IPS-NIHi11 (cell line): ENCODE measurements at places on chromosomes 3 and 15.

DNA sequence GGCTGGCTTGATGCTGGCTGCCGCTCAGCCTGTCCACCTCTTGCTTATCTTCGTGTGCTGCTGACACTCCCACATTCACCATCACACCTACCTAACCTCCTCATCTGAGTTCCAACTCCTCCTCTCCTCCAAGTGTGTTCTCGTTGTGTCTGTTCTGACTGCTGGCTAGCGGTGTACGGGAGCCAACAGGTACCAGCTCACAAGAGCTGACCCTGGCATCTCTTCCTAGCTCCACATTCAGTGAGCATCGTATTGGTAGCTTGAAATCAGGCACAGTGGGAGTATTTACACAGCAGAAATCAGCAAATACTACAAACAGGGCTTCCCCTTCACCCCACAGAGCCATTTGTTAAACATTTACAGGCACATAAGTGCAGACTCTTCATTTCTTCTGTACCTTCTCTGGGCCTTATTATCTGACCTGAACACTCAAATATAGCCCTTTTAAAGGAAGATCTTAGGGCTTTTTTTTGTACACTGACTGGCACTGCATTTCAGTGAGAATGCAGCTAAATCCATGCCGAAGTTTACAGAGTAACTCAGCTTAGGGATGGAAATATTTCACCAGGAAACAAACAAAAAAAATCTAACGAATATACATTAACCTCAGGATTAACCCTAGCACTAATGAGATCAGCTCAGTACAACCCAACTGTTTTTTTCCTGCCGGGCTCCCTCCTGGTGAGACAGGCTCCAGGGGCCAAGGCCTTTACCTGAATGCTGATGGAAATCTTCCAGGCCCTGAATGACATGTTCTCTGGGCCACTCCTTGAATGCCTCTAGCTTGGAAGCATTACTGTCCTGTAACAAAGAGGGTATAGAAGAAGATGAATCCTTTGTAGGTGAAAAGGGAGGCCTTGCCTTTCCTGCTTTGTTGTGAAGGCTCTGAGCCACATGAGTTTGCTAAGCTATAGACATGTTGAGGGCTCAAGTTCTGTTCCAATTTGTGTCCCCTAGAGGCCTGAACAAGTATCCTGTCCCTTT is 150.5 kb upstream of the LPP start:
- peak; percentile 28 for DNase-seq

DNA sequence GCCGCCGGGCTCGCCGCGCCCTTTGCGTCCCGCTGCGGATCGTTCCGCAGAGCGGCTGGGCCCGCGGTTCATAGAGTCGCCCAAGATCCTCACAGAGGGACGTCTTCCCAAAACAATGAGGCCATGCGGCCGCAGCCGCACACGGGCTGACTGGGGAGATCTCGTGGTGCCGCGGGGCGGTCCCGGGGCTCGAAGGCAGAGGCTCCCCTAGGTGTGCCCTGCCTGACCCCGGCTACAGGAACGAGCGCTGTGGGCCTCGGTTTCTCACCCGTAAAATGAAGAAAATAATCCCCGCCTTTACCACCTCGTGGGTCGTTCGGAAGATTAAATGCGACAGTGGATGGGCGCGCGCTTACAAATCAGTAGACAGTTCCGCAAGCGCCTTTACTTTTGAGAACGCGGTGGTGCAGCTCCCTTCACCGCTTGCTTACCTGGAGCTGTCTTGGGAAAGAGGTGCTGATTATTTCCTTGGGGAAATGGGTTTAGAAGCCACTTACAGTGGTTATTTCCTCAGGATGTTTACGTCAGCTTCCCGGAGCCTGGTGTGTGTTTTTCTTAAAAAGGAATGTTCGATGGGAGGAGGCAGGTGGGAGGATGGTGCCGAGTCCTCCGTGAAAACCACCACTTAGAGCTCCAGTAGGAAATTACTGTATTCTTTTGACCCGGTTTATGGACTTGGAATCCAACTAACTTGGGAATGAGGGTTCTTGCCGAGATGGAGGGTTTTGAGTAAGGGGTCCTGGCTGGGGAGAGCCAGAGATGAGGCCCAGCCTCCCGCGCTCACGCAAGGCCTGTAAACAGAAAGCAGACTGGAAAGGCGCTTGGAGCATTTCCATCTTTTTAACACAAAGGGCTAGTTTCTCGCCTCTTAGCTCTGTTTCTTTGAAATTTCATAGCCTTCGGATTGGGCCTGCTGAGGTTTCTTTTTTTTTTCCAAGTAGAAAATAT is 1.9 kb upstream of the MEX3B start:
- DNase-seq: peak; percentile 49

DNA sequence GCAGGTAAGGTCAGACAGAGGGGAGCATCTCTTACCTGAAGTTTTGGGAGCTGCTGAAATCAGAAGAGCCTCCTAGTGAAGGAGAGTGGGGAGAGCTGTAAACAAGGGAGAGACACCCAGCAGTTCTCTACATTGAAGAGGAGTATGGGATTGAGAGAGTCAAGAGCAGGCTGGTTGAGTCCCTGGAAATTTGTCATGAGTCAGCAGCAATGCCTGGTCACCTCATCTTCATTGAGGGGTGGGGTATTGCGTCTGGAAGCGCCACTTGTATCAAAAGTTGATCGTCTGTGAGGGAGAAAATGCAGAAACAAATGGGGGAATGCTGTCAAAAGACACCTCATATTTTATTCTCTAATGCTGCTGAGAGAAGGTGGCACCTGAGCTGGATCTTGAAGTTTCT is 256.6 kb upstream of the CFAP20DC start:
- no peak for DNase-seq

DNA sequence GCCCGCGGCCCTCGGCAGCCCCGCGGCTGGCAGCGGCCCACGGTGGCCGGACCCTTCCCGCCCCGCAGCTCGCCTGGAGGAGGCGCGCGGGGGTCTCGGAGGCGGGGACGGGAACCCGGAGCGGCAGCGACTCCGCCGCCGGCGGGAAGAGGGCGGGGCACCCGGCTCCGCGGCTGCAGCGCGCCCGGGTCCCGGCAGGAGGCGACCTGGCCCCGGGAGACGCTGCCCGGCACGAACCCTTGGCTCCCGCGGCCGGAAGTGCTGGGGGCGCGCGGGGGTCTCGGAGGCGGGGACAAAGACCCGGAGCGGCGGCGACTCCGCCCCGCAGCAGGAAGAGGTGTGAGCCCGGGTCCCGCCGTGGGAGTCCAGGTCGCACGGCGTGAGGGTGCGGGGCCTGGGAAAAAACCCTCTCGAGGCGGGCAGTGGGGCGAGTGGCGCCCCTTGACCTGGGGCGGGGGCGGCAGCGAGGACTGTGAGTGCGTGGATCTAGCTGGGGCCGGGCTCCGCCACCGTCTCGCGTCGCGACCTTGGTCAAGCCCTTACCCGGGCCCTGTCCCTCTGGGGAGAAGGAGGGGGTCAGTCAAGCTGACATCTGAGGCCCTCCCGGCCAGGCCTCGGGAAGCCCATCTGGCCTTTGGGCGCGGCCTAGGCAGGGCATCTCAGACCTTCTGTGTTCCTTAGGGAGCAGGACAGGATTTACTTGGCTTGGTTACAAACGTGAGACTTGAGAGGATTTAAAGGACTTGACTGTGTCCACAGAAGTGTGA is at the start of gene CIB2:
CIB2 (minus strand) TSS at position 151 of the 767 bp plus-strand sequence. CDS start 230 bp downstream, outside the sequence.
- peak; percentile 99 for DNase-seq

DNA sequence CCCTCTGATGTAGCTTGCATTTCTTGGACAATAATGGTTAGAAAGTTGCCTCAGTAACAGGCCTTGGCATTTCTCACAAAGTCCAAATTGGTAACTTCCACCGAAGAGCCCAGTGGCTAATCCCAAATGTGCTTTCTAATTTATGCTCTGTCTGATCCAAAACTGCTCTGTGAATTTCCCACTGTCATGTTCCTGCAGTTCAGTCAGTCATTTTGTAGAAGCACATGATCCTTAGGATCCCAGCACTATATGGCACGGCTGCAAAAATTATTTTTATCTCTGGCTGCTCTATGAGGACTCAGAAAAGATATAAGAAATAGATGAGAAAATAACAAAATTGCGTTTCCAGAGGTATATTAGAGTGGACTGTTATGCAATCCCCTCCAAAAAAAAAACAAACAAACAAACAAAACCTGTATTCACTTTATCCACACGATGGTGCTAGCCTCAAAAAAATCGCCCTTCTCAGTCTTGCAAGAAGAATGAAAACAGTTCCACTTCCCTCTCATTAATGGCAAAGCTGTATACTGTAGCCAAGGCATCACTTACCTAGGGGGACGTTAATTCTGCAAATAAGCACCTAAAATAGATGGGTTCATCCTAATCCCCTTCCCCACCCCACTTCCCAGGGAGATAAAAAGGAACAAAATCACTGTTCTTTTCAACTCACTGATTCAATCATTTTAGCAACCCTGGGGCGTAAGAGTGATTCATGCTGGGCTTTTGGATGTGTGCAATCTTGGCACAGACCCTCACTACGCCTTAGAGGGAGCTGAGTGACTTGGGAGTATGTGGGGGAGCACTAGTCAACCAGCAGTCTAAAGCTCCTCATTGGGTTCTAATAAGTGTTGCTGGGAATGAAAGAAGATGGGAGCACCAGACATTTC is 61.3 kb downstream of the TMCO5A start:
- DNase-seq: peak; percentile 35

DNA sequence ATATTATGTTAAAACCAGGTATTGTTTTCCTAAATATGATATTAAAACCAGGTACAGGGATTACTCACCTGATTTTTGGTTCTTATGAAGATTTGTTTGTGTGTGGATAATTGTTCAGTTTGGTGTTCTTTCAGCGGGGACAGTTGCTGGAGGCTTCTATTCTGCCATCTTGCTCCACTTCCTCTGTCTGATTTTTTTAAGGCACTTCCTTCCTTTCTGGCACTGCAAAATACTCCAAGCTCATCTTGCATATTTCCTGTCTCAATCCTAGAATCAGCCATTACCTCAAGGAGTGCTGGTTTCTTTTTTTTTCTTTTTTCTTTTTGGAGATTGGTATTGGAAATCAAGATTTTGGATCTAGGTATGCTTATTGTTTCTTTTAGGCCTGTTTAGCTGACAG is 229.9 kb downstream of the SV2B start:
- no peak for DNase-seq
